ENCODE measurements at places on chromosomes 7 and 10. TPM values are rescaled to one million over a fixed set of nuclear protein-coding genes. Genes with fewer than 3 reads are reported as not detected.
A peak's percentile ranks its signal among the peaks of the same experiment; 100 is the strongest.

- DNase-seq: no peak
- no peak overlapping the region for H3K27ac ChIP-seq
- no peaks in the 10 kb centered on the region for H3K27me3 ChIP-seq
- no peaks in the 10 kb centered on the region for H3K4me1 ChIP-seq
- no peak overlapping the region for H3K4me3 ChIP-seq
- H3K36me3 ChIP-seq: no peaks in the 10 kb centered on the region
Observed at GRCh38 chr10:103064956-103065355, 128.1 kb downstream of the NT5C2 start.

GRCh38 chr7:30899630-30900029 lies 12.0 kb upstream of the AQP1 start:
- no peak overlapping the region for H3K4me3 ChIP-seq
- DNase-seq: no peak

DNA sequence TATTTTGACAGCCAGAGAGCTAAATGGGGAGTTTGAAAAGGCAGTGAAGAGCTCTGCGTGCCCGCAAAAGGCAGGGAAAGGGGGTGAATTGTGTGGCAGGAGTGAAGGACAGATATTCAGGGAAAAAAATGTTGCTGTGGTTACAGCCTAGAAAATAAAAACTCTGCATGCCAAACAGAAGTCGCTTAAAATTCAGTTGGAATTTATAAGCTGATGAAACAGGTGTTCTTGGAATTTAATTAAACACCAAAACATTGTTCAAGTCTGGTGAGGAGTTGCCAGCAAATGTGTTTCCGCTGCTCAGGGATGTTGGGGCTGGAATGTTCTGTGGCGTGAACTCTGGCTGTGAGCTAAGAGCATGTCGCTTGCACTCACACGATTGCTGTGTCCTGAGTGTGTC lies 169.3 kb downstream of the ADRA2A start:
- no peak overlapping the region for H3K4me3 ChIP-seq
- DNase-seq: no peak
- H3K4me1 ChIP-seq: peaks cover 3% of the 10 kb centered on the region

GRCh38 chr7:102122026-102122425 lies 164.6 kb upstream of the SH2B2 start:
- H3K4me1 ChIP-seq: peaks cover 27% of the 10 kb centered on the region
- DNase-seq: no peak
- H3K27ac ChIP-seq: peak overlapping the region; percentile 76
- H3K36me3 ChIP-seq: no peaks in the 10 kb centered on the region
- no peaks in the 10 kb centered on the region for H3K27me3 ChIP-seq
- no peak overlapping the region for H3K4me3 ChIP-seq

- H3K36me3 ChIP-seq: no peaks in the 10 kb centered on the region
- H3K27me3 ChIP-seq: no peaks in the 10 kb centered on the region
- no peak overlapping the region for H3K4me3 ChIP-seq
- H3K4me1 ChIP-seq: no peaks in the 10 kb centered on the region
- DNase-seq: no peak
Observed at GRCh38 chr10:77647543-77648293, 10.1 kb upstream of the KCNMA1 start.

DNA sequence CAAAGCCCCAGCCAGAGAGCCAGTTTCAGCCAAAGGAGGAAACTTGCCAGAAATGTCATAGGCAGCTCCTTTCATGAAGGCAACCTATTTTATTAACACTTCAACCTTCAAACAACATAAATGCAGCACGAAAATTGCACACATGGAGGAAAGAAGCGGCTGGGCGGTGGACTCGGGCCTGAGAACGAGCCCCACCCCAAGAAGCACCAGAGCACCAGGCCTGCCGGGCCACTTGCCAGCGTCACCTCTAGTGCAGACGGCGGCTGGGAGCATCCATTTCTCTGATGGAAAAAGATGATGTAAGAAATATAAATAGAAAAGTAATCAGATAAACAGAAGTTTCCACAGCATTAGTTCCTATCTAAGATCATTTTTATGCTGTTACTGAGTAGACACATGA lies 100.0 kb downstream of the TCERG1L start:
- no peaks in the 10 kb centered on the region for H3K27me3 ChIP-seq
- H3K27ac ChIP-seq: no peak overlapping the region
- peak; percentile 61 for DNase-seq
- no peaks in the 10 kb centered on the region for H3K4me1 ChIP-seq
- no peaks in the 10 kb centered on the region for H3K36me3 ChIP-seq

- no peak for DNase-seq
- H3K4me1 ChIP-seq: no peaks in the 10 kb centered on the region
- H3K27ac ChIP-seq: no peak overlapping the region
- H3K27me3 ChIP-seq: no peaks in the 10 kb centered on the region
- H3K36me3 ChIP-seq: no peaks in the 10 kb centered on the region
Observed at GRCh38 chr7:3888096-3888495, 587.0 kb downstream of the SDK1 start.

DNA sequence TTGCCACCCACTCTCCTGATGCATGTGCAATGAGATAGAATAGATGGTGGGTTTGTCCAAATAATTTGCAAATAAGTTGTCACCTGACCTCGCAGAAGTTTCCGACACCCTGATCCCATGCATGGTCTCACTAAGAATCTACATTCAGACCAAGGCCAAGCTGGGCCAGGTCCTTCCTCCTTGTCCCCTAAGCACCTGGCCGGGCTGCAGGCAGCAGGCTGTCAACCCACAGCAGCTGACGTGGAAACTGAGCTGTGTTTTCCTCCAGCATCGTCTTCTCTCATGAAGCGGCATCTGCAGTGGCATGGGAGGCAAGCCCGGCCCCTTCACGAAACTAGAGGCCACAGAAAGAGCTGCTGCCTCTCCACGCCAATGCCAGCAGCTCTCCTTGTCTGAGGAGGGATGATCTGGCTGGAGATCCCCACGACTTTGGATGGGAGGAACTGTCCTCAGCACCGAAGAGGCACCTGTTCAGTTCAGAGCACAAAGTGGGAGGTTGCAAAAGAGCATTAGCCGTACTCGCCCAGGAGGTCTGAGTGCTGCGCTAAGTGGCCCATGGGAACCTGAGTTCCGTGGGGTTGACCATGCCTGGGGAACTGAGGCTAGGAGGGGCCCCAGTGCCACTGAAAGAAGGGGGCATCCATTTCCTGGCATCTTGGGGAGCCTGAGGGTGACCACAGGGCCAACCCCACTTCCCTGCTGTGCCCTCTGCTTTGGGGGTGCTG lies 110.5 kb upstream of the INSIG1 start:
- no peak for DNase-seq
- H3K27me3 ChIP-seq: peaks cover 6% of the 10 kb centered on the region

DNA sequence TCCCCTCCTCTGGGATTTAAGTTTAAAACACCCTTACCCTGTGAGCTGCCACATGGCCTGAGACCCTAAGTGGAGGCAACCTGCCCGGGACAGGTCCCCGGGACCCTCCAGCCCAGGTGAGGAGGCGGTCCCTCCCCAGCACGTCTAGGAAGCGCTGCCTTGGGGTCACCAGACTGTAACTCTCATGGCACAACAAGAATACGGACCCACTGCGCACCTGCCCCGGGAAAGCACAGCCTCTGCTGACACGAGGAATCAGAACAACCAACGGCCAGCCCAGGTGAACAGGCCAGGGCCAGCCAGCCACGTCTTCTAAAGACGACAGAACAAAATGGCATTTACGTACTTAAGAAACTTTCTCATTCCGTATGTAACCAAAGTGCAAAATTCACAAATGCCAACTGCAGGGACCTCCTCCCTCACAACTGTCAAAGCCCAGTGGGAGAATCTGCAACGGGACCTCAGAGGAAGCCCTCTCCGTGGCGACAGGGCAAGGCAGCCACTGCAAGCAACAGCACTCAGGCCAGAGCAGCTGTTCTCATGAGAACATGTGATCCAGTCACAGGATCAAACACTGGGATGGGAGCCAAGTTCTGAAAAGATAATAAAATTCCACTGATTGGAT lies 208.4 kb downstream of the DIP2C start:
- no peaks in the 10 kb centered on the region for H3K36me3 ChIP-seq
- H3K27me3 ChIP-seq: no peaks in the 10 kb centered on the region
- no peak overlapping the region for H3K27ac ChIP-seq
- DNase-seq: peak; percentile 83
- H3K4me3 ChIP-seq: no peak overlapping the region

- H3K4me1 ChIP-seq: 0 out of 2 replicates have a peak, but pooled peaks cover 5% of the 10 kb centered on the region
- H3K27me3 ChIP-seq: no peaks in the 10 kb centered on the region
- peaks cover 3% of the 10 kb centered on the region for H3K36me3 ChIP-seq
- peak; percentile 69 for DNase-seq
Observed at GRCh38 chr10:121736315-121737130, 138.3 kb upstream of the FGFR2 start.

- H3K4me1 ChIP-seq: no peaks in the 10 kb centered on the region
- no peak overlapping the region for H3K27ac ChIP-seq
- H3K36me3 ChIP-seq: no peaks in the 10 kb centered on the region
- H3K4me3 ChIP-seq: no peak overlapping the region
- no peaks in the 10 kb centered on the region for H3K27me3 ChIP-seq
Observed at GRCh38 chr7:157557263-157557662, 220.5 kb downstream of the DNAJB6 start.

DNA sequence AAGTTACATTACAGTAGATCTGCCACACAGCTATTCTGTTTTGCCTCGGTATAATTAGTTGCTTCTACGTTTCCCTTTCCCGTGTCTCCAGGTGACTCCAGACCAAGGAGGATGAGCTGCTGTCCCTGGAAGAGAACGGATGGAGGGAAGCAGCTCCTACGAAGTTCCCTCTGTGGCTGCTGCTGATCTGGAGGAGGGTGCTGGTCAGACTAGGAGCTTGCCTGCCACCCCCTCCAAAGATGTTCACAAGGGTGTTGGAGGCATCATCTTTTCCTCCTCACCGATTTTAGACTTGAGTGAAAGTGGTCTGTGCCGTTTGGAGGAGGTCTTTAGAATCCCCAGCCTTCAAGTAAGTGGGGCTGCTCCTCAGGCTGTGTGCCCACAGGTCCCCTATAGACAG lies 1.4 kb downstream of the LRRC27 start:
- no peaks in the 10 kb centered on the region for H3K27me3 ChIP-seq
- H3K4me3 ChIP-seq: no peak overlapping the region
- no peak for DNase-seq
- peaks cover 27% of the 10 kb centered on the region for H3K4me1 ChIP-seq
- H3K36me3 ChIP-seq: peaks cover 22% of the 10 kb centered on the region
- H3K27ac ChIP-seq: no peak overlapping the region

- no peak overlapping the region for H3K27ac ChIP-seq
- H3K4me3 ChIP-seq: no peak overlapping the region
- no peaks in the 10 kb centered on the region for H3K4me1 ChIP-seq
- DNase-seq: no peak
Observed at GRCh38 chr7:21656796-21657195, 114.0 kb downstream of the DNAH11 start.

Gene APBB1IP
- polyA plus RNA-seq: not detected

- H3K4me1 ChIP-seq: no peaks in the 10 kb centered on the region
- H3K4me3 ChIP-seq: no peak overlapping the region
- DNase-seq: no peak
Observed at GRCh38 chr10:123772645-123773508, 106.7 kb downstream of the GPR26 start.

GRCh38 chr10:132816718-132817117 lies 30.8 kb upstream of the NKX6-2 start:
- peaks cover 13% of the 10 kb centered on the region for H3K27me3 ChIP-seq
- no peak overlapping the region for H3K27ac ChIP-seq
- no peak for DNase-seq
- no peaks in the 10 kb centered on the region for H3K4me1 ChIP-seq
- no peaks in the 10 kb centered on the region for H3K36me3 ChIP-seq
- no peak overlapping the region for H3K4me3 ChIP-seq

Gene EVX1
- polyA plus RNA-seq: not detected

DNA sequence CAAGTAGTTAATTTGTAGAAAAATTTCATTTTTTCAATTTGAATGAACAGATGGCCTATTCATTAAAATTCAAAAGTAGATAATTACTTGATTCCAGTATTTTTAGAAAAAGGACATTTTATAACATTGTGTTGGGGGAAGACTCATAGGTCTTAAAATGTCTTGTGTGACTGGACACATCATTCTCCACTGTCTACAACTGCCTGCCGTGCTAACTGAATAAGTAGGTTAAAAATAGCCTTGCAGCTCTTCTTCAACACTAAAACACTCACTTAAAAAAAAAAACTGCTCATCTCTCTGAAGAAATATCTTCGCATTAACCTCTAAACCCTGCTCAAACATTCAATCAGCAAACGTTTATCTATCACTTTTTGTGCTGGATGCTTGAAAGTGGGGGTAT lies 253.8 kb downstream of the CSTF2T start:
- H3K27me3 ChIP-seq: no peaks in the 10 kb centered on the region
- H3K4me3 ChIP-seq: no peak overlapping the region
- DNase-seq: no peak
- H3K27ac ChIP-seq: no peak overlapping the region
- H3K4me1 ChIP-seq: no peaks in the 10 kb centered on the region
- H3K36me3 ChIP-seq: no peaks in the 10 kb centered on the region

Gene IL2RA
- polyA plus RNA-seq: not detected

- peaks cover 25% of the 10 kb centered on the region for H3K36me3 ChIP-seq
- DNase-seq: no peak
- H3K27me3 ChIP-seq: no peaks in the 10 kb centered on the region
- H3K27ac ChIP-seq: peak overlapping the region; percentile 36
Observed at GRCh38 chr10:74337330-74338016, 186.5 kb downstream of the ADK start.

DNA sequence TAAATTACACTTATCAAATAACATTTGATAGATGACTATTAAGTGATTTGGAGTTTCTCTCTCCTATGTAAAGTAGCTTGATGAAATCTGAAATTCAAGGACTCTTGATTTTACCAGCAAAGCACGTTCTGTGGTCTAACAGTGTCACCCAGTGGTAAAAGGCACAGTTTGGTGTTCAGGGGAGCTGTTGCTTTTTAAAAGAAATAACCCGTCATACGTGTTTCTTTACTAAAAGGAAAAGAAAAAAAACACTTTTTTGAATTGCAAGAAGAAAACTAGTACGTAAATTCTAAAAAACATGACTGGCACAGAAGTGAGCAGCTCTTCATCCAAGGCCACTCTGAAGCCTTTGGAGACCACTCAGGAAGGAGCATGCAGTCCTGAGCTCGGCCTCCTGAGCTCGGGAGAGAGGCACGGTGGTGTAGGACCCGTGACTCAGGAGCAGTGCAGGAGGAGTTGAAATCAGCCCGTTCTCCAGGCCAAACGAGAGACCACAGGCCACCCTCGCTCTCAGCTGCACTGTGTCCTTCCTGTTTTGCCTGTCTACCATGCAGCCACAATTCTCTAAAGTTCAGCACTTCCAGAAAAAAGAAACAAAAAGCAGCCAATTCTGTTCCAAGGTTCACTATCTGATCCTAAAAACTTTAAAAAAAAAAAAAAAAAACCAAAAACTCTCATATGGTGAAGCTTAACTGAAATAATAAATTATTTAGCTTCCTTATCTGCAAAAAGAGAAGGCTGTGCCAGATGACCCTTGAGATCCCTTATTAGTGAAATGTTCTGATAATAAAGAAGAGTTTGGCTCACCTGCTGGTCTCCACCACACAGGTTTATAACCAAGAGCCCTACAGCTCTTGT lies 212.6 kb upstream of the FRMD4A start:
- DNase-seq: no peak
- no peaks in the 10 kb centered on the region for H3K27me3 ChIP-seq
- no peaks in the 10 kb centered on the region for H3K4me1 ChIP-seq
- no peak overlapping the region for H3K4me3 ChIP-seq
- H3K36me3 ChIP-seq: no peaks in the 10 kb centered on the region

Gene PANK1
- 4.9 TPM for polyA plus RNA-seq

Gene SFTPA1
- not detected for polyA plus RNA-seq
